ENCODE measurements at places on chromosomes 3 and 15.

GRCh38 chr3:104632521-104632920, 734.2 kb upstream of the ALCAM start:
- DNase-seq: no peak

DNA sequence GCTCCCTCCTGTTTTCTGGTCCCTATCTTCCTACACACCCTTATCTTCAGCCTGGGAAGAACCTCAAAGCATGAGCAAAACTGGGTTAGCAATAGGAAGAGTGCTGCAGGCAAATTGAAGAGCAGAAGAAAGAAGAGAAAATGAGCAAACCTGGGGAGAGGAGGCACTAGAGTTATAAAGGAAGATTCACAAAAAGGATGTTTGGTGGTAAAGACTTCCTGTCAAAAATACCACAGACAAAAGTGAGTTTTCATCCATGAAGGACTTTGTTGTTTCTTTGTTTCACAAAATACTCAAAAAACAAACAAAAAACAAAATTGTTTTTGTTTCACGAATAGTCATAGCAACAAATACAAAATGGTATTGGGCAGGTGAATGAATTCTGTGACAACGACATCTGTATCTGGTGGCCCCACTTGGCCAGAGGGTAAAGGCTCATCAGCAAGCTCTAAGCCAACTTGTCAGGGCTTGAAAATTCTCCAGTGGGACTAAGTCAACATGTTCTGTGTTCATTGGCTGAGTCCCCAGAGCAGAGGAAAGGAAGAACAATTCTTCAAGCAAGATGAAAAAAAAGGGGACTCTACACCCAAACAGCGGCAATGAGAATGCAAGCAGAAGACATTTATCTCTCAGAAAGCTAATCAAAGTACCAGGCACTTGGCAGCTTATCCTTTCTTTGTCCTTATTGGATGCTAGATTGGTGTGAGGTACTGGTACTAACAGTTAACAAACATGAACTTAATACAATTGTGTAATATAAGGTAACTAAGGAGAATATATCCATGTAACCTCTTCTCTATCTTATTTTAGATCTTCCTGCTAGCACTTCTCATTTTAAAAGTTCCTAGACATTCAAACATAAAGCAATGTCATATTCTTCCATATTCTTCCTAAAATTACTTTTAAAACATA, 9.7 kb downstream of the ATP8B4 start:
- no peak for DNase-seq

GRCh38 chr3:45486926-45487325, 98.5 kb downstream of the LARS2 start:
- no peak for DNase-seq

GRCh38 chr3:42001777-42002176, 39.9 kb upstream of the ULK4 start:
- DNase-seq: no peak

GRCh38 chr3:124600765-124601164, 129.5 kb upstream of the UMPS start:
- DNase-seq: no peak

- DNase-seq: no peak
Observed at GRCh38 chr15:66936861-66937582, 128.4 kb upstream of the SMAD3 start.

DNA sequence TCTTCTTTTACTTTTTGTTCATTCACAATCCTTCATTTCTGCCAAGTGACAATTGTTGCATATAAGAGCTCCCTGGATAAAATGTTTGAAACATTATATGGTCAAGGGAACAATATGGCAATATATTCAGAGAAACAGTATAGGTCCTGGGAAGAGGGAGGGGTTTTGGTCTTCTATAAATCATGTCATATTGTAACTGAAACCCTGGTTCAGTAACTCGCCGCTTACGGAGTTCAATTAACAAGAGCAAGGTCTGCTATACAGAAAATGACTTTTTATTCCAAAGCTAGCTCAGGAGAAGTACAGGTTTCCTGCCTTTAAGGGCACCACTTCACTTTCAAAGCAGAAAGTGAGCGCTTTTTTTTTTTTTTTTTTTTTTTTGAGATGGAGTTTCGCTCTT, 522.1 kb upstream of the TGFBR2 start:
- DNase-seq: no peak

DNA sequence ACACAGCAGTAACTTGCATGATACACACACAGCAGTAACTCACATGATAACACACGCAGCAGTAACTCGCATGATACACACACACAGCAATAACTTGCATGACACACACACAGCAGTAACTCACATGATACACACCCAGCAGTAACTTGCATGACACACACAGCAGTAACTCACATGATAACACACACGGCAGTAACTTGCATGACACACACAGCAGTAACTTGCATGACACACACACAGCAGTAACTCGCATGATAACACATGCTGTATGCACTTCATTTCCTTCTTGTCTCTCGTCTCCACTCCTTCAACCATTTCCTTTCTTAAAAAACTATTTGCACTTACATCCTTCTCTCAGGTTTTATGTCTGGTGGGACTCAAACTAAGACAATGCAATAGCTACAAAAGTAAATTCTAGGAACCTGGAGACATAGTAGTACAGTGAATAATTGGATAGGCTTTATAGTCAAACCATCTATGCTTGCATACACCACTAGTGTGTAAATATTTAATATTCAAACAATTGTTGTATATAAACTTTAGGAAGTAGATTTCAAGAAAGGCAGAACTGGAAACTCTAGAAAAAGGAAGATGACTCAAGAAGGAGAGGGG, 130.8 kb downstream of the UACA start:
- no peak for DNase-seq

DNA sequence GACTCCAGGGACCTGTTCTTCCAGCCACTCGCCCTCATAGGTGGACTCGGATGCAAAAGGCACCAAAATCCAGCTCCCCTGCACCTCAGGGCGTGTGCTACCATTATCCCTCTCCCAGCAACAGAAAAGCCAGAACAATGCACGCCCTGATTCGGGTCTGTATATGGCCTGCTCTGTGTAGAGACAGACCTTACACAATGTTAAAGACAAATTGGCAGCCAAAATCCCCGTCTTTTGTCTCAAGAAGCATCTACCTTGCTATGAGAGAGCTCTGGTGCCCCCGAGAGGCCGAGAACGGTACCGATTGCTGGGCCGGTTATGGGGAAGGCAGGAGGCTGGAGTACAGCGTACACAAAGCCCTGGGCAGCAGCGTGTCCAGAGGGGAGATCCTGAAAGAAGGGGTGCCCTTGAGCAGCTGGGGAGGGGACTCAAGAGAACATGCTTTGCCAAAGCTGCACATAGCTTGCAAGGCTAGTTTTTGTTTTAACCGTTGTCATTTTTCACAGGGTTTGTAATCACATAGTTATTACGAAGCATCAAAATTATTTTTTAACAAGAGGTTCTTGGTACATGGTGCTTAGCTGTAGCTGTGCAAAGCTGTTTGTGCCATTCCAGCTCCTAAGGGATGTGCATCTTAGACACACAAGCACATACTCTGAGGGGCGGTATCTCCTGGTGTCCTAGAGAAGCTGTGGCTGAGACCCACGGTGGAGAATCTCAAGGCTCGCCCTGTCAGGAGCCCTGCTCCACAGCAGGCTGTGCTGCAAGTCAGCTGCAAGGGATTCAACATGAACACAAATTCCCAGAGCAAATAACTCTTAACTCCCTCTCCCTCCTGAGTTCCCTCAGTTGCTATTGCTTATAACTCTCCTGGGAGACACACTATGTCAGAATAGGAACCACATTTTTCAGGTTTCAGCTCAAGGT, 461.5 kb upstream of the PPP2R3A start:
- DNase-seq: peak; percentile 11

DNA sequence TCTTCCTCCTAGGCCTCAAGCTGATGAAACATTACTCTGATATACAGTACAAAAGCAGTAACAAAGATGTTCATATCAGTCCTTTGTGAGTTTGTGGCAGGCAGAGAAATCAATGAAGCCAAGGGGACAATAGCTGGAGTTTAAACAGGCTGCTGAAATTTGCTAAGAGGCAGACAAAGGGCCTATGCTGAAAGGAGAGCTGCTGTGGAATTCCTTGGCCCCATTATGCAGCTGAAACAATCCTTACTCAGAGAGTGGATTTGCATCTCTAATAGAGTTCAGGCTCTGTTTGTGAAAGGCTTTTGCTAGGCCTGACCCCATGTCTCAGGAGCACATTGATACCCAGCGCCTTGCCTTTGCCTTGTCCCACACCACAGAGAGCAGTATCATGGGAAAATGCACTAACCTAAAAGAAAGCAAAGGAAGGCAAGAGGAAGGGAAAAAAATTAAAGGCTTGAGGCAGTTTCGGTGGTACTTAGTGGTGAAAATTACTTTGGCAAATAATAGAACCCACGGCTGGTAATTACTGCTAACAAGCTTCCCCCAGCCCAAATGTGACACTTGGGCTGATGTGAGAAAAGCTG, 195.0 kb upstream of the EPHA3 start:
- no peak for DNase-seq

DNA sequence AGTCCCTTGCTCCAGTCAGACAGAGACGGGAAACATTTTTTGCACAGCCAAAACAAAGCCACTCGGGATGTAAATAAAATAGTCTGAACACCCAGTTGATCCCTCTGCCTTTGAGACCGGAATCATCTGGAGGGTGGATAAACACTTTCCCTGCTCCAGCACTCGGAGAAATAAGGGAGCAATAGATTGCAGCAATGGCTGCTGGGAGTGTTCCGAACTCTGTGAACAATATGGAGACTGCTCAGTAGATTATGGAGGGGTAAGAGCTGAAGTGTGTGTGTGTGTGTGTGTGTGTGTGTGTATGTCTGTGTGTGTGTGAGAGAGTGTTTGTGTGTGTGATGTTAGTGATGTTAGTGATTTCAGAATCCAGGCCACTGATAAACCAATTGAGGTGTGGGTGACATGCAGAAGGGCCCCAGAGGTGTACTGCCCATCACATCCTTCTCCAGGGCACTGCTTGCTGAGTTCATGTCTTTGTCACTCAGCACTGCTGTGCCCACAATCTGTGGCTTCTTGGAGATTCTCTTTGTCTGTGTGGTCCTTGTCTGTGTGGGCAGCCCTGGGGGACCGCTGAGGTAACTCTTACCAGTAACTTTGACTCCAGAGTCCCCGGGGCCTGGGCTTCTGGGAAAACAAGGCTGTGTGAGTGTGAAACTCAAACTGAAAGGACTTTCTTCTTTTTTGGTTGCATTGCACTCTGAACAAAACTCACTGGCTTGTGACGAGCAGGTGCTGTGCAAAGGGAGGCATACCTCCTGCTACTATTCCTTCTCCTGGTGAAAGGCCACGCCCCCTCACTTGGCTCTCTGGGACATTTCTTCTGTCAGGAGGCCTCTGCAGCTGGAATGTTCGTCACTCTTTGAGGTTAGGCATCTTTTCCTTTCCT, 23.0 kb downstream of the CRYGS start:
- DNase-seq: no peak

DNA sequence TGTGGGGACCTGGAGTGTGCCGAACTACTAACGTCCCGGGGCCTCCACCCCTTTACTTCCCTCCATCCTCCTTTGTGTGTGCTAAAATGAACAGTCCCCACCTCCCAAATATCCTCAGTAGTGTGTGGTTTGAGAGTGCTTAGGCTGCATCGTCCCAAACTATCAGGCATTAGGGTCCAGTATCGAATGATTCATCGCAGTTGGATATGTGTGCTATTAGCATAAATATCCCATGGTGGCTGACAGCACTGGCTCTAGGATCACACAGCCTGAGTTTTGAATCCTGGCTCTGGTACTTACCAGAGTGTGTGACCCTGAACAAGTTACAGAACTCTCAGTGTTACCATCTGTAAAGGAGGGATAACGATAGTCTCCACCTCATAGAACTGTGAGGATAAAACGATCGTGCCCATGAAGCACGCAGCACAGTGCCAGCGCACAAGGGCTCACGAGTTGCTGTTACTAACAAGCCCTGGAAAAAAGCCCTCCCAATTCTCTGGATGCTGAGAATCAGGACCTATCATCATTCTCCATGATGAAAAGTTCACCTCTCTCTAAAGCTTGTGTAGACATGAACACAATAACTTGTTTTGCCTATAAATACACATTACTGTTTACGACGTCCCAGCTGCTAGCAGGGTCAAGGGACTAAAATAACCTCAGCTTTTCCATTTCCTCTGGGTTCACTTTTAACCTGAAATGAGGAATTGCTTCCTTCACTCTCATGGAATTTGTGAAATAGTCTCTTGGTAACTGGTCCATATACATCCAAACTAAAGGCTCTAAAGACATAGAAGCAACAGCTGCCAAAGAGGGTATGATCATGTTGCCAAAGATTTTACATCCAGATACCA, 51.0 kb downstream of the VGLL4 start:
- DNase-seq: no peak

DNA sequence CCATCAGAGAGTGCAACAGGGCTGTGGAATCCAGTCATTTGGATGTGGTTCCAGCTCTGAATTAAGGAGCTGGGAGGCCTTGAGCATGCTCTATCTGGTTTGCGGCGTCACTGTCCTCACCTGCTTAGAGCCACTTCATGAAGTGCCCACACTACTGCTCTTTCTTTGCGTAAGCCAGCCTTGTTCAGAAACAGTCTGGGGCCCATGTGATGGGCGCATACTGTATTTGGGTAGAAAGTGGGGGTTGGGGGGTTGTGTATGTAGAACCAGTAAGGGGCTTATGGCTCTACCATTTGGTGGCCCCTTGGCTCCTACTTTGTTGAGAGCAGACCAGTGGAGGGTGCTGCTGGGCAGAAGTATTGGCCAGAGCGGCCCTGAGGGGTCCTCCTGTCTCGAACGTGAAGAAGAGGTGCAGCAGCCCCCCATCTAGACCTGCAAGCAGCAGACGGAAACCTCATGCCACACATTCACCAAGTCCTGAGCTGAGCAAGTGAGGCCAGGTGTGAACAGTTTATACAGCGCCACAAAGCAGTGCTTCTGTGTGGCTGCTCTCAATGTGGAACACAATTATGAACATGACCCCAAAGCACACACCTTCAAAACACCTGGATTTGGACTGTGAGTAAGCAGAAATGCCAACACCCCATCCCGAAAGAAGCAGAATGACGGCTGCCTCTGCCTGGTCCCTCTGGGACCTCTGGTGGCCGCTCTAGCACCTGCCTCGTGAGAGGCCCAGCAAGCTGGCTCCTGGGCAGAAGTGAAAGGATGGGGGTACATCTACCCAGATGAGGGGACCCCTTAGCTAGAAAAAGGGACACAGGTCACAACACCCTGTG, 26.6 kb downstream of the SRPRB start:
- no peak for DNase-seq

DNA sequence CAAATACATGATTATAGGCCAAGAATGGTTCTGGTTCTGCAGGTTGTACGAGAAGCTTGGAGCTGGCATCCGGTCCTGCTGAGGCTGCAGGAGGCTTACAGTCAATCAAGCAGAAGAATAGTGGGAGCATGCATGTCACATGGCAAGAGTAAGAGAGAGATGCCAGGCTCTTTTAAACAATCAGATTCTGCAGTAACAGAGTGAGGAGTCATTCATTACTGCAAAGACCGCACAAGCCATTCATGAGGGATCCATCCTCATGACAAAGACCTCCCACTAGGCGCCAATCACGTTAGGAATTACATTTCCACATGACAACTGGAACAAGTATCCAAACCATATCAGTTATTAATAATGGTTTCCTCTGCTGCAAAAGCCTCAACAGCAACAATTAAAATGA, 536.8 kb downstream of the CADM2 start:
- no peak for DNase-seq

DNA sequence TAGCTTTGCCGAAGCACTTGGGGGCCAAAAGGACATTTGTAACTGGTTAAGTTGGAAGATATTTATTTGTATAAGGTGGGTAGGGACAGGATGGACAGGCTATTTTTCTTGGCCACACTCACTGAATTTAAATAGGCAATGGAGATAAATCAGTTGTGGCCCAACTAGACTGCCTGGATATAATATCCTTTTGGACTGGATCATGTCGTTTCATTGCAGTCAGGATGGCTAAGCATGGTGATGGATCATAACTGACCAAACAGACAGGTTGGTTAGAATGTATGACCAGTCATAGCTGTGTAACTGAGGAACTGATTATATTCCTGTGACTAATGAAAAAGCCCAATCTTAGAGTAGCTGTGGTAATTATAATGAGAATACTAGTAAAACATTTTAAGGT, 284.0 kb downstream of the LPP start:
- no peak for DNase-seq
